ENCODE measurements at places on chromosomes 16 and 17. TPM values are rescaled to one million over a fixed set of nuclear protein-coding genes. Genes with fewer than 3 reads are reported as not detected.

The TAX1BP3 gene
- 62.9 TPM for total RNA-seq

The LAT gene
- total RNA-seq = 10.6 TPM

The ZG16 gene
- total RNA-seq = not detected

The GRAPL gene
- total RNA-seq = 1.6 TPM

The KIF2B gene
- 0.11 TPM for total RNA-seq

- no peak for DNase-seq
These were observed 24.9 kb downstream of the USP31 start for GRCh38 chr16:23124315-23124714.

GRCh38 chr17:65268832-65269231 is 131.7 kb downstream of the RGS9 start:
- no peak for DNase-seq

DNA sequence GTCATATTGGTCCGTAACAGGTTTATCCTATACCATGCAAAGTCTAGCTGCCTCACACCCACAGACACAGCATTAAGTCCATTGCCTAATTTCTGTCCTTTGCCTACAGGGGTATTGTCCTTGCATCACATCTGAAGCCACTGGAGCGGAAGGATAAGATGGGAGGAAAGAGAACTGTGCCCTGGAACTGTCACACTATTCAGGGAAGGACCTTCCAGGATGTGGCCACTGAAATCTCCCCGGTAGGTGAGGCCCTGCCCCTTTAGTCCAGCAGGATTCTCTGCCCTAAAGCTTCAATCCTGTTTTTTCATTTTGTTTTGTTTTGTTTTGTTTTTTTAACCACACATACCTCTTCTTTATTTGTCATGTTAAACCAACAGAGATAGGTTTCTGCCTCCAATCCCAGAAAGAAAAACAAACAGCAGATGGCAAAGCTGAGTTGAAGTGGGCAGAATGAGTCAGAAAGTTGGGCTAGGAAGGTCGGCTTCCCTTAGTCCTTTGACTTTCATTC is 2.2 kb upstream of the EFTUD2 start:
- DNase-seq = no peak

GRCh38 chr16:52068447-52069074 is 478.4 kb downstream of the TOX3 start:
- DNase-seq = peak; percentile 8

GRCh38 chr17:40791787-40792436 is 7.8 kb downstream of the KRT28 start:
- no peak for DNase-seq

DNA sequence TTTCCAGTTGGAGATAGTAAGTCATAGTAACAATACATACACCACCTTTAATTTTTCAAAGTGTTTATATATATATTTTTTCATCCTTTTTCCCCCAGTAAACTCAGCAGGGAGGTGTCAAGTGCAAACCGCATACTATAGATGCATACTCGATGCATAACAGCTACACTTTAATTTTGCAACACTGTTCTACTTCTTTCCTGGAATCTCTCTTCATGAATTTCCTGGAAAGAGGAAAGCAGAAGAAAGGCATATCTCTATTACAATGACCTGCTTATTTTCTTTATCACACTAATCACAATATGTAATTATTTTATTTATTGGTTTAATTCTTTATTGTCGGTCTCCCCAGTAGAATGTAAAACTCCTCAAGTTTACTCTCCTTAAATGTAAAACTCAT is 140.0 kb downstream of the SNX11 start:
- DNase-seq = no peak

- peak; percentile 46 for DNase-seq
These were observed 734.0 kb downstream of the MAF start for GRCh38 chr16:78866521-78866920.

DNA sequence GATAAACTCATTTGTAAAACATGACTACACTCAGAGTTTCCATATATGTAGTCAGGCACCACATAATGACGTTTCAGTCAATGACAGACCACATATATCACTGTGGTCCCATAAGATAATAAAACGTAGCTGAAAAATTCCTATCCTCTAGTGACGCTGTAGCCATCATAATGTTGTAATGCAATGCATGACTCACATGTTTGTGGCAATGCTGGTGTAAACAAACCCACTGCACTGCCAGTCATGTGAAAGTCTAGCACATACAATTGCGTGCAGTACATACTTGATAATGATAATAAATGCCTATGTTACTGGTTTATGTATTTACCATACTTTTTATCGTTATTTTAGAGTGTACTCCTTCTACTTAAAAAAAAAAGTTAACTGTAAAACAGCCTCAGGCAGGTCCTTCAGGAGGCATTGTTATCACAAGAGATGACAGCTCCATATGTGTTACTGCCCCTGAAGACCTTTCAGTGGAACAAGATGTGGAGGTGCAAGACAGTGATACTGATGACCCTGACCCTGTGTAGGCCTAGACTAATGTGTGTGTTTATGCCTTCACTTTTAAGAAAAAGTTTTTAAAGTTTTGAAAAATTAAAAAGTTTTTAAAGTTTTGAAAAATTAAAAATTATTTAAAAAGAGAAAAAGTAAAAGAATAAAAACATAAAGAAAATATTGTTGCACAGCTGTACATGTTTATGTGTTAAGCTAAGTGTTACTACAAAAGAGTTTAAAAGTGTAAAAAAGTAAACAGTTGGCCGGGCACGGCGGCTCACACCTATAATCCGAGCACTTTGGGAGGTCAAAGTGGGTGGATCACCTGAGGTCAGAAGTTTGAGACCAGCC is 9.0 kb downstream of the STAT5B start:
- DNase-seq = no peak

All from thyroid gland (tissue), 4 donors.